ENCODE measurements at places on chromosomes 7 and 10.

- no peak for DNase-seq
Measured at GRCh38 chr7:80224415-80224814, 89.8 kb downstream of the GNAI1 start.

DNA sequence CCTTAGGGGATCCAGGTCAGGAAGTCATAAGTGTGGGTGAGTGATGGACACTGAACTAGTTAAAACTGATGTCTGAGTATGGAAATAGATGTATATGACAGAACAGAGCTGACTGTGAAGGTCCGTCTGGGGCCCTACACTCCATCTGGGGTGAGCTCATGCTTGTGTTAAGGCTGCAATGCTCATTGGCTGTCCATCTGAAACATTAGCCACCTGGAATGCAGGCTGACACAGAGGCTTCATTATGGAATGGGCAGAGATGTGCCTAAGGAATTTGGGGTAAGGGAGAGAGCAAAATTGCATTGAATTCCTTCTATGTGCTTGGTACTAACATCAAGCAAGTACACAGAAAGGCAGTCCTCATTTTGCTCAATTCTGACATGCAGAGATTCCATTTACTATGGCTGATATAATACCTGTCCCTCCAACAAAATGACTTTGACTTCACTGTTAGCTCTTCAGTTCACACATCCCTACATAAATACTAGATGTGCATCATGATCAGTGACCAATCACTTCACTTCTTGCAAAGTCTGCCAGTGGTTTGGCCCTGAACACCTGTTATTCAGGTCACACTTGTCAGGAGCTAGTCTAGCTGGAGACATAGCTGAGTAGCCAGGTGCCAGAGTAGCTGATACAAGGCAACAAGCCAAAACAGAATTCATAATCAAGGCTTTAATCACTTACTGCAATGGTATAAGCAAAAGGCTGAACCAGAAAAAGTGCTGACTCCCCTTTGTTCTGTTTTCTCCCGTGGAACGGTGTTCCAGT is 128.9 kb upstream of the VWC2 start:
- DNase-seq = no peak

- DNase-seq = no peak
Measured at GRCh38 chr10:57338823-57339558, 928.7 kb downstream of the IPMK start.

DNA sequence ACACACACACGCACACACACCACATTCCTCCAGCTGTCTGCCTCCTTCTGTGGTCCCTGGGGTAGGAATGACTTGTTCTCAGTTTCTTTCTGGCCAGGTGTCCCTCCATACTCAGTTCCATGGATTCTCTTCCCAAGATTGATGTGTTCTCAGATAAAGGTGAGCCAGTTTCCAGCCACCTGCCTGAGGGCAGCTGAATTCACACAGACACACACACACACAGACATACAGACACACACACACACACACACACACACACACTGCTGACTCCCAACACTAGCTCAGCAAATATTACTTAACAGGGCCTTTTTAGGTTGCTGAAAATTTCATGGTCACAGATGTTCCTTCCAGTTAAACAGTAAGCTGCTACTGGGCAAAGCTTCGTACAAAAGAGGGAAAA is 45.4 kb upstream of the GDF10 start:
- DNase-seq = no peak
